ENCODE measurements at places on chromosomes 6 and 20. TPM values are rescaled to one million over a fixed set of nuclear protein-coding genes. Genes with fewer than 3 reads are reported as not detected.

The NNAT gene
- not detected for total RNA-seq

The CST5 gene
- total RNA-seq, result not detected

The ESF1 gene
- total RNA-seq, result 18.2 TPM

The TAP1 gene
- 509 TPM for total RNA-seq

The SLC4A11 gene
- total RNA-seq, result 1.9 TPM

The OOEP gene
- total RNA-seq, result 1.0 TPM

The SGK2 gene
- not detected for total RNA-seq

The ELMO2 gene
- total RNA-seq, result 97.7 TPM

The NKX2-2 gene
- not detected for total RNA-seq

The ZNF335 gene
- total RNA-seq, result 43.3 TPM

The FAM217A gene
- total RNA-seq, result not detected

The NUP43 gene
- total RNA-seq, result 68.3 TPM

The PTK6 gene
- total RNA-seq, result 1.2 TPM

The PPP1R16B gene
- 102 TPM for total RNA-seq

The TENT5A gene
- total RNA-seq, result 0.78 TPM

The SESN1 gene
- total RNA-seq, result 20.0 TPM

Data from T-helper 1 cell treated with Interleukin-12 subunit alpha and Interleukin-12 subunit beta and Interleukin-4 antibody, amounts not matched to agents 30 ng/mL and 1 ng/mL, for 36 hours (primary cell).